ENCODE measurements at places on chromosomes 7 and 10.

- no peak for DNase-seq
These were observed 8.2 kb upstream of the DLD start for GRCh38 chr7:107882766-107883165.

- DNase-seq = no peak
These were observed 112.8 kb downstream of the APBB1IP start for GRCh38 chr10:26550774-26551526.

GRCh38 chr7:43876241-43876640, 6.9 kb upstream of the MRPS24 start:
- no peak for DNase-seq

DNA sequence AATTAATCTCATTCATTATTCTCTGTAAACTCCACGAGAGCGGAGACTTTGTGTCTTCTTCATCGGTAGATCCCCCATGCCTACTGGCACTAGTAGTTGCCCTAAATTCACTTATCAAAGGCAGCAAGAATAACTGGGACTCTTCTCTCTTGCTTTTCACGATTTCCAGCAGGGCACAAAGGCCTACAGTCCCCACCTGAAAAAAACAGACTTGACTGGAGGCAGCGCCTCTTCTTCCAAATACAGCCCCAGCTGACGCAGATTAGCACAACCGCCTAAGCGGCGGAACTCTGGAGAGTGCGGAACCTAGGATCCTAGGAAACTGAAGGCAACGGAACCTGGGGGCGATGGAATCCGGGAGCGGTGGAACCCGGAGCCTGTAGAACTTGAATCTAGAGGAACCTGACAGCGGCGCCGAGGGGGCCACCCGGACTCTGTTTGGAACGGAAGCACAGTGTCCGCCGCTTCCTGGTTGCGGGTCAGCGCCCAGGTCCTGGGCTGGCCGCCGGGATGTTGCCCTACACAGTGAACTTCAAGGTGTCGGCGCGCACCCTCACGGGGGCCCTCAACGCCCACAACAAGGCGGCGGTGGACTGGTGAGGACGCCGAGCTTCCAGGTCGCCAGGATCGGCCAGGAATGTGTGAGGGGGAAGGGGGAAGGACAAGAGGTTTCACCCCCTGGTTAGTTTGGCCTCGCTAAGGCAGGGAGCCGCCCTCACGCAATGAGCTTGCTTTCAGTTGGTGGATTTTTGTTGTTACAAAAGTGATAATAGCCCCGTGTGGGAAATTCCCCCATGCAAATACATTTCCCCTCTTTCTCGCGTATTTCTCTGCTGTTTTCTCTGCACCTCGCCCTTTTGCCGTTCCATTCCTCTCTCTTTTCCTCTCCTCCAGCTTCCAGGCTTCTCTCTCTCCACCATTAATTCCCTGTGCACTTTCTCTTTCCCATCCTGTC, at the start of gene WDR11:
TSS of gene WDR11 (plus strand) at position 452 of the 955 bp plus-strand sequence. CDS start at position 511, 59 bp downstream.
- peak; percentile 60 for DNase-seq

- DNase-seq = no peak
These were observed 139.3 kb upstream of the HDAC9 start for GRCh38 chr7:18356191-18356645.

DNA sequence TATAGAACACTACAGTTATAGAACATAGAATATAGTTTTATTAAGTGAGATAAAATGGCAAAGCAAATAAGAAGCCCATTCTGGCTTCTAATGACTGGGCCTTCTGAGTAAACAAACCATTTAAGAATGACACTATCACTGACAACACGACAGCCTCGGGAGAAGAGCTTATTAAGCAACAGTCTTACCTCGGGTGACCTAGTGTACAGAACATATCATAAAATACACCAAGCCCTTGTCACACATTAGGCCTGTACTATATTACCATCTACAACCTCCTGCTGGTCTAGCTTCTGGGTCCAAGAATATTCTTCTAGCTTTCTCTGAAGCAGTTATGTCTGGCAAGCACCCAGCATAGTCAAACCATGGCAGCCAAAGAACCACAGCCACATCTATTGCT, 32.0 kb downstream of the CCDC186 start:
- DNase-seq = no peak

- no peak for DNase-seq
These were observed 517.5 kb downstream of the DNAJB6 start for GRCh38 chr7:157854066-157854891.

- no peak for DNase-seq
These were observed 54.6 kb upstream of the MKI67 start for GRCh38 chr10:128180843-128181242.

DNA sequence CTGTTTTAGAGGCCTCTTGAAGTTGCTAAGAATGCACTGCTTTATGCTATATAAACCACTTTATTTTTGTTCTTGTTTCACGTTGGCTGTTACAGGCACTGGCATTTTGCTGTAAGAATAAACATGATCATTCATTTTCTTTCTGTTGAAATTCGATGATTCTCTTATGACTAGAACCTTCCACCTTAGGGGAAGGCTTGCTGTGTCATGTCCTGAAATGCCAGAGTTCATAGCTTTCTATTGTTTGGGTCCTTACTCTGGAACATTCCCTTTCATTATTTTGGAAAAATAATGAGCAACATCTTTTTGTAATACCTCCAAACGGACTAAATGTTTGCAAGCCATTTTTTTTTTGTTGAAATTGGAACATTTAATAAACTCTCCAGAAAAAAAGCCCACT, 495.1 kb upstream of the POT1 start:
- no peak for DNase-seq

DNA sequence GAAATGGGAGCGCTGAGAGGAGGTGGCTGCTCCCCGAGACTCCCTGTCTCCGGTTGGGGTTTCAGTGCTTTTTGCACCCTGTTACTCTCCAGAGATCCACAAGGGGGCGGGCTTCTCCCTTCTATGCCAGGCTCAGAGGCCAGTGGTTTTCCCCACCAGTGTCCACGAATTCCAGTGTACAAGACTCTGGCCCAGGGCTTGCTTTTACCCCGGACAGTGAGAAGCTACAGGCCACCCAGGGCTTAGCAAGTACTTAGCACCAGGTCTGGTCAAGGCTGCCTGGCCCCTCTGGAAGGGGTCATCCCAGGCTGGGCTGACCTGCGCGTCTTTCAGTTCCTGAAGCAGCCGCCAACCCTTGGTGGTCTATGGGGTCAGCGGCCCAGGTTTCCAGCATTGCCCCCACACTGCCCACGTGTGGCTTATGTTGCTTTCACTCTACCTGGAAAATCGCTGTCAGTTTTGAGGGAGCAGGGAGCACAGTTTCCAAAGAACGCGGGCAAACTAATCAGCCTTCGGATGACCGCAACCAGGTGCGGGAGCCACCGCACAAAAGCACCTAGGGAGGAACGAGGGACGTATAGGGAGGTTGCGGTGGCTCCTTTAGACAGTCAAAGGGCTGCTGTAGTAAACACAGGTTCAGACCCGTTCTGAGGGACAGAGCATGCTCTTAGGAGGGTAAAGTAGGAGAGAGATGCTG, 6.8 kb downstream of the CYP26A1 start:
- peak; percentile 15 for DNase-seq

DNA sequence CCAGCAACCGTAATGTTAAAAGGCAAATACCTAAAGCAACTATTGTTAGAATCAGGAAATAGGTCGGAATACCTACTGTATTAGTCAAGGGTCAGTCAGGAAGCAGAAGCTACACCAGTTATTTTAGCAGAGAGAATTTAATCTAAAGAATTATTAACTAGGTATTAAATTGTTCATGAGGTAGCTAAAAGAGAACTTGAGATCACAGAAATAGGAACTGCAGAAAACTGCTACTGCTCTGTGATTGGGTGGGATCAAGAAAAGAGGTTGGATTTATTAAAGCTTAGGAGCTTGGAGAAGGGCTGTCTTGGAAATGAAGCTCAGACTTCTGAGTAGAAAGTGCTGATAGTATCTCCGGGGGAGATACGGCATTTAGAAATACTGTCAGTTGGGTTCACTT, 20.0 kb upstream of the ZNF438 start:
- DNase-seq = no peak

Measured in thoracic aorta (tissue), 2 donors.